ENCODE measurements at places on chromosomes 1 and 21.

GRCh38 chr1:17869815-17870214, 114.7 kb downstream of the ACTL8 start:
- peak; percentile 47 for DNase-seq

- DNase-seq = no peak
Measured at GRCh38 chr1:188429386-188429785, 1600.6 kb downstream of the PLA2G4A start.

DNA sequence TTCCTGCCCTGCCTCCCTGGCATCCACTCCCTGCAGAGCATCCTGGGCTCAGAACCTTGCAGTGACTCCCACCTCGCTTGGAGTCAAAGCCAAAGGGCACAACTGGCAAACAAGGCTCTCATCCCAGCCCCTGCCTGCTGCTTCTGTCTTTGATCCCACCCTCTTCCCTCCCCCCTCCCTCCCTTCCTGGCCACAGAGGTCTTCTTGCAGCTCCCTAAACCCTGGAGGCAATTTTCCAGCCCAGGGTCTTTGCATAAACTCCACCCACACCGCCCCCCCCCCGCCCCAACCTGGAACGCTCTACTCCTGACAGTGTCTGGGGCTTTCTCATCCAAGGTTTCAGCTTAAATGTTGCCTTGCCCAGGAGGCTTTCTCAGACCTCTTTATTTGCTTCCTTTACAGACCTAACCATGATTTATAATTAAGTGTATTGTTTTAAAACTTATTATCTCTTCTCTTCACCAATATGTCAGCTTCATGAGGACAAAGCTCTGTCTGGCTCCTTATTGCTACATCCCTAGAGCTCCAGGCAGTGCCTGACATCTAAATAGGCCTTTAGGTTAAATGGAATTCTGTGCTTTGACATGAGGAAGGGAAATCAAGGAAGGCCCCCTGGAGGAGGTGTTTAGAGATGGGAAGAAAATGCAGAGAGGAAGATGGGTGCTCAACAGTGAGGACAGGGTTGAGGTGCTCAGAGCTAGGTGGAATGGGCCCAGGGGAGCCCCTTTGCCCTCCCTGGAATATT, 37.7 kb upstream of the PADI1 start:
- DNase-seq = no peak

DNA sequence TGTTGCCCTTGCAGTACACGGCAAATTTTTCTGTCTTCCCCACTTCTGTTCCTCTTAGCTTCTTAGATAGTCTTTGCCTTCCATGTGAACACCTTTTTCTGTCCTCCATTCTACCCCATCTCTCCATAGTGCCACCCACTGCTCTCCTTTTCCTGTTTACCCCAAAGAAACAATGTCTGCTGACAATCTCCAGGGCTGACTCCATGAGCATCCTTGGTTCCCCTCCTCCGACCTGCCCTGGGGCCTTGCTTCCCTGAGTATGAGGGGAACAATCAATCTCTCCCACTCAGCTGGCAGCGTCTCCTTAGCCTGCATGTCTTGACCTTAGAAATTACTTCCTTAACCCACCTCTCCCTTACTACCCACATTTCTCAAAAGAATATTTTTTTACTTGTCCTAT, 12.3 kb upstream of the MYBPHL start:
- no peak for DNase-seq

DNA sequence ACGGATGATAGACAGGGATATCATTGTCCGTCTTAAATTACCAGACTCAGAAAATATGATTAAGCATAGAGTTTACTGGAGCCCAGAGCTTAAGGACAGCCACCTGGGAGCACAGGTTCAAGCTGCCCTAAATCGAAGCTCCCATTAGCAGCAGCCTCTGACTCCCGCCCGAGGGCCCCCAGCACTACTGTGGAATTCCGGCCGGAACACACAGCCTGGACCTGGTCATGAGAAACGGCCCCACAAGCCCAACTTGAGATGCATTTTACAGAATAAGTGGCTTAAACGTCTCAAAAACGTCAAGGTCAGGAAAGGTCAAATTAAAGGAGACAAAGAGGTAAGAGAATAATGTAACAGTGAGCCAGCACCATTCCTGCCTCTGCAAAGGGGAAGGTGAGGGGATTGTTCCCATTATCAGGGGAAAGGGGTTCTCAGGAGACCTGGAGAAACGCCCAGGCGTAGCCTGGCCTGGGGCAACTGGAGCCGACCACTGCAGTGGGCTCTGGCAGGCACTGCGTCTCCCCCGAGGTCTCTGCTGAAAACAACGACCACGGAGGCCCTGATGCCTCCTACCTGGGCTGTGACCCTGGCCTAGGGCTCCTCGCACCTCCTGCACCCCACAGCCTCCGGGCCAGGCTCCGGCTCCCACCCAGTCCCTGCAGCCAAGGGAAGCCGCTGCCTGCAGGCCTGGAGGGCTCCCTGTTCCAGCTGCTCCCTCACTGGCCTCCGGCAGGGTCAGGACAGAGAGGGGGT, 11.5 kb upstream of the COL6A1 start:
- no peak for DNase-seq

- DNase-seq = no peak
Measured at GRCh38 chr21:34202553-34203372, 129.4 kb downstream of the MRPS6 start.

DNA sequence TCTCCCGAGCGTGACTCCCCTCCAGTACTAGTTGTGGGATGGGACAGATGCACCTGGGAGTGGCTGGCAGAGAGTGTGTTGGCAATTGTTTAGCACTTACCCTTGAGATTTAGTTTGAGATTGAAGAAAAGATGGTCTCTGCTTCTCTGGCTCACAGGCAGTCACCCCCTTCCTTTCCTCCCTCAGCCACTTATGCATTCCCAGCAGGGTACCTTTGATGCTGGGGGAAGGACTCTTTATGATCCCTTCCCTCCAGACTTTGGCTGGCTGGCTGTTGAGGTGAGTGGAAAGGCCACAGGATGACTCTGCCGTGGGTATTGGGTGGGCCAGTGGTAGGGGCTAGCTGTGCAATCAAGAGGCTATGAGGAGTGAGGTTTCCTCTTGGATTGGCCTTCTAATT, 236.8 kb downstream of the CAMTA1 start:
- no peak for DNase-seq

DNA sequence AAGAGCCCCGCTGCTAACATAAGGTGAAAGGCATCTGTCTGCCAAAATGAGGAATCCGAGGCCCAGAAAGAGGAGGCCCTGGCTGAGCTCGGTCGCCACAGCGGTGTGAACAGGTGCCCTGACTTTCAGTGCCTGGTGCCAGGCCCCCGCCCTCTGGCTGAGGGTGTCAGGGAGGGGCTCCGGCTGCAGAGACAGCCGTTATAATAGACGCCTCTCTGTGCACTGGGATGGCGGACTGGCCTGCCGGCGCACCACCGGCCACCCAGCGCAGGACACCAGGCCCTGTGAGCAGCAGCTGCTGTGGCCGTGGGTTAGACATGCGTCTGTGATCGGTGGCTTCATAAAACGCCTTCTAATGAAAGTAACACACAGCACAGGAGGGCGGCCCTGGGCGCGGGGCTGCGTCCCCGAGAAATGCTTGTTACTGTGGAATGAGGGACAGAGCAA, 51.4 kb upstream of the ACTRT2 start:
- no peak for DNase-seq

- no peak for DNase-seq
Measured at GRCh38 chr1:192950926-192951325, 108.2 kb downstream of the UCHL5 start.

DNA sequence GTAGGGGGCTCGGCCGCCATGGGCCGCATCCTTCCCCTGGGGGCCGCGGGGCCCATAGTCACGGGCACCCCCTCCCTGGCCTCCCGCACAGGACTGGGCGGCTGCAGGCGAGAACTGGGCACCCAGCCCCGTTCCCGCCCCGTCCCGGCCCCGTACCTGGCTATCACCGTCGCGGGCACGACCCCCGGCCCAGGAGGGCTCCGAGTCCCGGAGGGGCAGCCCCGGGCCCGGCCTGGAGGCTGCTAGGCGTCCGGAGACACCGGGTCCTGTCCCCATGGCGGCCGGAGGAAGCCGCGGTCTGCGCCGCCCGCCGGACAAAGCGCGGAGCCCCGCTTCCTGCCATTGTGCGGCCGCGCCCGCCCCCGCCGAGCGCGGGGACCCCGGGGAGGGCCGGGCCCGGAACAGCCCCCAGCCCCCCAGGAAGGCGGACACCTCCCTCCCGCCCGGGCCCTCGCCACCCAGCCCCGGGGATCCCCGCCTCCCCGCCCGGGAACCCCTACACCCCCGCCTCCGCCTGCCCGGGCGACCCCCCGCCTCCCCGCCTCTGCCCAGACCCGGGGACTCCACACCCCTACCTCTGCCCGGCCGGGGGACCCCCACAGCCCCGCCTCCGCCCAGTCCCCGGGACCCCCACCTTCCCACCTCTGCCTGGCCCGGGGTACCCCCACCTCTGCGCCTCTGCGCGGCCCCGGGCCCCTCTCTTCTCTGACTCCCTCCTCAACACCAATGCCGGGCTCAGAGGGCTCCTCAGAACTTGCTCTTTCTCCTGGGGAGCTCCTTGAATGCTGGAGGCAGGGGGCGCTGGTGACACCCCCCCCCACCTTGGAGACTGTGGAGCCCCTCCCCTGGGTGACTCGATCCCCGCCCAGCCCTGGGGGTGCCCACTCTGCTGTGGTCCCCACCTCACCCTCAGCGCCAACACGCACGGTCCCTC, 6.0 kb downstream of the PLEKHG5 start:
- no peak for DNase-seq

GRCh38 chr1:36584874-36585453, 102.3 kb upstream of the CSF3R start:
- DNase-seq = no peak

DNA sequence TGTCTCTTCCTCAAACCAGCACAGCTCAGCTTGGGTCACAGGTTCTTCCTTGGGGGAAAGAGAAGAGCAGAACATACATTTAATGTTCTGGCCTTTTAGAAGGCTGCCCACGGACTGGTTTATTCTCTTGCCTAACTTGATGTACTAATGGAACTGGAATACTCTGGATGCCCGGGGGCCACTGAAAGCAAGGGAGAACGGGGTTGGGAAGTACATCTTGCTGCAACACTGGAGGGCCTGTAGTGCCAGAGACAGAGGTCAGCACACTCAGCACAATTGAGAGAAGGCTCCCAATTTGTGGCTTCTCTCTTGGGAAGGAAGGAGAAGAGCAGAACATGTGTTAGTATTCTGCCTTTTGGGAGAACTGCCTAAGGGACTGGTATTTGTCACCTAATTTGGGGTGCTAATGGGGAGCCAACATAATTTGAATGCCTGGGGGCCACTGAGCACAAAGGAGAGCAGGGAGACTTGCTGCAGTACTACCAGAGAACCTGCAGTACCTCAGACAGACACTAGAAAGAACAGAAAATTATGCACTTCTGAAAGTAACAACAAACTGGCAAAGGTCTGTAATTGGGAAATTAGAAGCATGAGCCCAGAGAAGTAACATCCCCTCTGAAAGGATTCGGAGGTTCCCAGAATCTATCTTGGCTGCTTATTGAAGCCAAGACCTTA, 14.1 kb downstream of the ZNF691 start:
- no peak for DNase-seq

DNA sequence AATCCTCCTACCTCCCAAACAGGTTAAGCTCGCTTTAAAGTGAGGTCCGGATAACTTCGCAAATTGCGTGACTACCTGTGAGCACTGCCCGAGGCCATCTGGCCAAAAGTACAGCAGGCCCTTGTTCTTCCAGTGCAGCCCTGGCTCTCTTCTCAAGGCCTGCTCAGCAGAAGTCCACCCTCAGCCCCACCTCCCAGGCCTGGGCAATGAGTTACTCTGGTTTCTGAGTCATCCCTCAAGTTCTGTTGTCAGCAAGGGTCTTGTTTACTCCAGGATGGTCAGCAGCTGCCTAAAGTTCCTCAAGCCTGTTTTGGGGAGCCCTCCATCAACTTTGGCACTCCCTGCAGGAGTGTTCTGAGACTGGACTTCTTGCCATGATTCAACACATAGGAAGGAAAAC, 101.7 kb downstream of the BCAR3 start:
- DNase-seq = peak; percentile 85

DNA sequence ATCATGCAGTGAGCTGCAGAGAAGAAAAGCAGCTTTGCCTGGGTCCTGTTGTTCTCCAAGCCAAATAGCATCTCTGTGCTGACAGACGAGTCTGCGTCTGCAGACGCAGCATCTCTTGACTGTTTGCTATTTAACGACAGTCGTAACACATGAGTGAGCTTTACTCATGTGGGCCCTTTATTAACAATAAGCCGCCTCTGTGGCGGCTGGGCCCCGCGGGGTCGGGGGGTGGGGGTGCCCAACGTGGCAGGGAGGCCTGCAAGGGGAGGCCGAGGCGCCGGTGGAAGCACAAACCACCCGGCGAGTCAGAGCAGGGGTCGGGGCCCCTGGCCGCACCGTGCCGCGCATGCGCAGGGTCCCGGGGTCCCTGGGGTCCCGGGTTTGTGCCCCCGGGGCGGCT, 435.1 kb downstream of the KIF26B start:
- DNase-seq = no peak

GRCh38 chr1:46396441-46397398, 2.6 kb downstream of the FAAH start:
- no peak for DNase-seq

- no peak for DNase-seq
Measured at GRCh38 chr21:16363518-16363917, 633.7 kb downstream of the USP25 start.

- DNase-seq = no peak
Measured at GRCh38 chr1:204409123-204409522, 2.5 kb downstream of the PPP1R15B start.

DNA sequence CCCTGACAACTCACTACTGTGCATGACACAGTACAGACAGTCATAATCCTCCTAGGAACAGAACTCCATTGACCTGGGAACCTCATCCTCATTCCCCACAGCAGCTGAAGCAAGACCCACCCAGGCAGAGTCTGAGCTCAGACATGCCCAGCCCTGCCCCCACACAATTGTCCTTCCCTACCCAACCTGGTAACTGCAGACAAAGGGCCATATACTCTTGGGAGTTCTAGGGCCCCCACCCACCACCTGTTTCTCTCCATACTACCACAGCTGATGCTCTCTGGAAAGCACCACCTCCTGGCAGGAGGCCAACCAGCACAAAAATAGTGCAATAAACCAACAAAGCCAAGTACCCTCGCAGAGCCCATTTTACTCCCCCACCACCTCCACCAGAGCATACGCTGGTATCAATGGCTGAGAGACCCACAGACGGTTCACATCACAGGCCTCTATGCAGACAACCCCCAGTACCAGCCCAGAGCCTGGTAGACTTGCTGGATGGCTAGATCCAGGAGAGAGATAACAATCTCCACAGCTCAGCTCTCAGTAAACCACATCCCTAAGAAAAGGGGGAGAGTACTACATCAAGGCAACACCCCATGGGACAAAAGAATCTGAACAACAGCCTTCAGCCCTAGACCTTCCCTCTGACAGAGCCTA, 159.7 kb upstream of the CXADR start:
- DNase-seq = peak; percentile 12
